Activated CD4-positive, CD25-positive, alpha-beta regulatory T cell treated with anti-CD3 and anti-CD28 coated beads, Interleukin-2, amount 50 U/mL, for 72 hours (primary cell): ENCODE measurements at places on chromosomes 11 and 22.

DNA sequence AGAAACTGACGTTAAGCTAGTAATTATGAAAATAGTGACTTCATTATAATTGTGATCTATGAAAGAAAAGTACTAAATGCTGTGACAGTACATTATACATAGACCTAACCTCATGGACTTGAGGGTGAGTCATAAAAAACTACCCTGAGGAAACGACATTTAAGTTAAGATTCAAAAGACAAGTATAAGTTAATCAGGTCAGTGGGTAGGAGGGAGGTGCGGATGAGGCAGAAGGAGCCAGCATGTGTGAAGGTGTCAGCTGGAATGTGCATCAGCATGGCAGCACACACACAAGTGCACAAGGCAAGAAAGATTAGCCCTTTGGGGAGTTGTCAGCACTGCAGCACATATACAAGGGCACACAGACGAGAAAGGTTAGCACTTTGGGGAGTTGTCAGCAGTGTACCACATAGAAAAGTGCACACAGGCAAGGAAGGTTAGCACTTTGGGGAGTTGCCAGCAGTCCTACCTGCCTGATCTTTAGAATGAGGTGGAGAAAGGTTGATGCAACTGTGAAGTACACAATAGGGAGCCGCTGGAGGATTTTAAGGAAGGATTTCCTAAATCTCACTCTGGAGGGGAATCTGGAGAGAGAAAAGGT is 31.6 kb upstream of the CAVIN3 start:
- DNase-seq, result no peak

DNA sequence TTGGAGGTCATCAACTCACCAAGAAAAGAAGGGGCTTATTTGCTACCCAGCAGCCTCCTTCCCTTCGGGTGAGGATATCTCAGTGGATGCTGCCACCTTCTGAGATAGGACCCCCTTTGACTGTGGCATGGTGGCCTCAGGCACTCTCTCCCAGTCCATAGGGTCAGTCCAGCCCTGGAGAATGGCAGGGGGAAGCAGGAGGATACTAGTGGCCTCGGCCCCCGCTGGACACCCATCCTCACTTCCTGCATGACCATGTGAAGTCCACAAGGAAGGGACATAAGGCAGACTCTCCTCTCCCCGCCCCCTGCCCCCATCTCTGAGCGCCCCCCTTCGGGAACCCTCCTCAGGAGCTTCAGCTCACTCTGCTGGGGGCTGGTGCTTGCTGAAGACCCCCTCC is 24.4 kb downstream of the TPBGL start:
- no peak for DNase-seq

- no peak for DNase-seq
These were observed 44.2 kb downstream of the NAV2 start for GRCh38 chr11:19756675-19757475.

DNA sequence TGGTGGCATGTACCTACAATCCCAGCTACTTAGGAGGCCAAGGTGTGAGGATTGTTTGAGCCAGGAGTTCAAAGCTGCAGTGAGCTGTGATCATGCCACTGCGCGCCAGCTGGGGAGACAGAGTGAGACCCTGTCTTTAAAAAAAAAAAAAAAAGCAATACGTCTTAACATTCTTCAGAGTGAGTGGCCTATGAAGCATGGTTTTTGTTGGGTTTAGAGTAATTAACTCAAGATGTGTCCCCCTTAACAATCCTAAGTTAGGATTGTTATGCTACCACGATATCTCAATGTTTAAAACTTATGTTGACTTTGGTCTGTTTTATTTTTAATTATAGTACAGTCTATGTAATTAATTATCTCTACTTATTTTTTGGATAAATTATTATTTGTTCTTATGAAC is 156.1 kb downstream of the HIPK3 start:
- no peak for DNase-seq

DNA sequence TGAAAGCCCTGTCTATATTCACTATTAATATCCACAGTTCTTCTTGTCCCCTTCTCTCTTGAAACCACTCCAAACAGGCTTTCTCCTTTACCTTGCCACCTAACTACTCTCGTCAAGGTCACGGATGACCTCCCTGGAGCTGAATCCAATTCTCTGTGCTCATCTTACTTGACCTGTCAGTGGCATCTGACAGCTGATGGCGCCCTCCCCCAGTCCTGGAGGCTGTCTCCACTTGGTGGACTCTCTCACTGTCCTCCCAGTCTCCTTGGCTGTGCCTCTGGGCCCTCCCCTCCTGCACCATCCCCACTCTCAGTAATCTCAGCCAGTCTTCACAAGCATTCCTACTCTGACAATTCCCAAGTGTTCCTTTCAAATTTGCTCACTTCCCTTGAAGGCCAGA is 8.7 kb downstream of the TNKS1BP1 start:
- no peak for DNase-seq

DNA sequence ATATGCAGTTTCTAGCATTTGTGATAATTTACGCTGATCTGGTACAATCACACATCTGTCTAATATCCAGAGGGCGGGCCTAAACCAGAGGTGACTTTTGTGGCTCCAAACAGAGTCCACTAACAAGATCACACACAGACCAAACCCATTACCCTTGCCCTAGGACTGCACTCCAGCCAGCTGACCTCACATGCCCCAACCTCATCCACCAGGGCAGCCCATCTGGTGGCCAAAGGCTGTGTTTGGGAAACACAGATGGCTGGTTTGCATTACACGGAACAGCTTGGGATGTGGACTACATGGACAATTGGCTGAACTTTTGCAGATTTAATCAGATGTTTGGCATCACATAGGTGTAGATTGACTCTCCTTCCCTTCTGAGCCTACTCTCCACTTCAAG is 228.2 kb downstream of the GRIK4 start:
- DNase-seq, result no peak

DNA sequence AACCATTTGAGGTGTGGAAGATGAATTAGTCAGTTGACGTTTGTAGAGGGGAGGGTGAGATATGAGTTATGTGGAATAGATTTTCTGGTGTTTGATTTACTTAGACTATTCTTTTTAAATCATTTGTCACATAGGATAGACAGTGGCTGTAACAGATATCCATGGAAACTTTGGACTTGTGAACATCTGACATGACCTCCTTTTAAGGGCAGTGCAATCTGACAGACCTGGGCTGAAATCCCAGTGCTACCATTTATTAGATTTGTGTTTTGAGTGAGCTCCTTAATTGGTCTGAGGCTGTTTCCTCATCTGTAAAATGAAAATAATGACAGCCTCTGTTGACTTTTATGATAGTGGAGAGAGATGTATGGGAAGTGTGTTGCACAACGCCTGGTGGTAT is 159.9 kb downstream of the TEAD1 start:
- DNase-seq, result no peak

DNA sequence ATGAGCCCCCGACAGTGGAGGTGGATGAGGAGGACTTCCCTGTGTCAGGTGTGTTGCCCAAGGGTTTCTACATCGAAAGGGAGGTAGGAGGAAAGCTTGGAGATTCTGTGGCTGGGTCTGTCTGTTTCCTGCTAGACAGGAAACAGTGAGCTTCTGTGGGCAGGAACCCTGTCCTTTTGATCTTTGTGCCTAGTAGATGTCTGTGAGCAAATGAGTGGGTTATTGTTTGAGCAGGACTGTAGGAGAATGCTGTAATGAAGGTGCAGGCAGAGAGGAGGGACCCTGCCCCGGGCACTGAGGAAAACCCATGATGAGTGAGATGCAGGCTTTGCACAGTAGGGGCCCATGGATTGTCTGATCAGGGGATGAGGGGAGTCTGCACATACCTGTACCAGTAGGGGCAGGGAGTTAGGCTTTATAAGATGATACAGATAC is 14.0 kb downstream of the USP35 start:
- DNase-seq, result no peak

- no peak for DNase-seq
These were observed 202.8 kb downstream of the ADAMTS15 start for GRCh38 chr11:130651066-130651855.

GRCh38 chr11:45560913-45561281 is 104.5 kb downstream of the CHST1 start:
- DNase-seq, result no peak

DNA sequence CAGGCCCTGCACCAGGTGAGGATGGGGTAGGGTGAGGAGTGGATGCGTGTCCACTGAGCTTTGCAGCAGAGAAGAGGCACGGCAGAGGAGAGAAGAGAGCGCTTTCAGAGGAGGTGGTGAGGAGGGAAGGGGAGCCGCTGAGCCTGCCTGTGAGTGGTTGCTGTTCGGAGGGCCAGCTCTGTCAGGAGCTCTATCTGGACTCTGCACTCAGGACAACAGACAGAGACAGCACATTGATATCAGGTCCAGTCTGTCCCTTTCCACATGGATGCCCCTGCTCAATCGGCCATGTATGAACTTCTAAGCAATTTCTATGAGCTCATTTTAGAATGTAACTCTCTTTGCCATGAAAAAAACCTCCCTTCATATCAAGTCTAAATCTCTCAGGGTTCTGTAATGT is 158.6 kb downstream of the KIRREL3 start:
- DNase-seq, result no peak

DNA sequence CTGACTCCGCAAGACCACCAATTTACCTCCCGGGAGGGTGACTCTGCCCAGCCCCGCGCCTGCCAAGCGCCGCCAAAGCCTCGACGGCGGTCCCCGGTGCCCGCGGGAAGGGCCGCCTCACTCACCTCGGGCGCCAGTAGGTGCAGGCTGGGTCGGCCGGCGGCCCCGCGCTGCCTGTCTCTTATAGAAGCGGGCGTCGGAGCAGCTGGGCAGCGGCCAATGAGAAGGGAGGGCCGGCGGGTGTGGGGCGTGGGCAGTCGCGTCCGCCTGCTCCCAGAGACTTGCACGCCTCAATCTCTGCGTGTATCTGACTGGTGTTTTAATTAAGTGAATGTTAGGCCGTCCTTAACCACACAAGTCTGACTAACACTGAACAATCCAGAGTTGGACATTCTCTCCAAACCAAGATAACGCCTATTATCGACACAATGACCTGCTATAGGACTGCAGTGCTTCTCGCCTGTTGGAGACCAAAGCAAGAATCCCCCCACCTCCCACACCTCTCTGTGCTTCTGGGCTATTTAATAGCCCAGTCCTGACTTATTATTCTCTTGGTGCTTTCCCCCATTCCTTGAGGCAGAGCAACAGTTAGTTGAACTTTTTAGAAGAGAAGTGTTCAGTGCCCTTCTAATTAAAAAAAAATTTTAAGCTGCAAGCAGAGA is at the start of gene TPH1:
Gene TPH1, minus strand, starts transcription at position 154 of the 662 bp plus-strand sequence. CDS start 5,507 bp downstream, outside the sequence.
- no peak for DNase-seq

DNA sequence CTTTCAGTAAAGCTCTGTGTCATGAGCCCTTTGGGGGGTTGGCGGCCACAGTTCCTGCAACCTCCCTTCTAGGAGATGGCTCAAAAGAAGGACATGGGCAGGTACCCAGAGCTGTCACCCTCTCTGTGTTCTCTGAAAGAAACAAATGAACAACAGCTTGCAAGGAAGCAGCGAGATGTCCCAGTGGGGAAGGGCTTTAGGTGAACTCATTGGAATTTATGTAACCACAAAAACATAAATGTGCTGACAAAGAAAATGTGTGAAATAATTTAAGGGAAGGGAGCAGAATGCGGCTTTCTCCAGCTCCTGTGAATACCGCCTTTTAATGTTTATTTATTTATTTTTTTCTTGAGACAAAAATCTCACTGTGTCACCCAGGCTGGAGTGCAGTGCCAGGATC is 3.3 kb downstream of the PARVG start:
- no peak for DNase-seq

DNA sequence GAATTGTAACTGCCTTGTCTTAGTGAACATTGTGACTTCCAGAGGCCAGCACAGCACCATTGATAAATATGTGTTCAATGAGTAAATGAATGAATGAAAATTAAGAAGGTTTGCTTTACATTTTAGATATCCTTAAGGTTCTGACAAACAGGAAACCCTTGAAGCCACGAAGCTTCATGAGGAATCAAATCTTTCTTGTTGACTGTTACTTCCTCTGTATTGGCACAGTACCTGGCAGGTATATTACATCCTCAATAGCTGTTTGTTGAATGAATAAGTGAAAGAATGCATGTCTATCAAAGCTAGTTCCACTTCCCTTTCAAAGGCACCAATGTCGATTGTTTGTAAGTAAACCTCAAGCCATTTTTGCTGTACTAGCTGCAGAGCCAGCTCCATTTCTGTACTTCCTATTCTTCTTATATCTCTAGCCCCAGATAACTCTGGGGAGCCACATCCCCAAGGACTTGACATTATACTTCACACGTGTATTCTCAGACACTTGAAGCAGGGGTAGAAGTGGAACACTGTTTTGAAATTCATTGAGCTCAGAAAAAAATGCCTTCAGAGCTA is 140.3 kb upstream of the RAG2 start:
- no peak for DNase-seq
